ENCODE measurements at places on chromosomes 6 and 20.

GRCh38 chr6:131348572-131348971 lies 213.3 kb downstream of the AKAP7 start:
- DNase-seq, result no peak

- no peak for DNase-seq
Measured at GRCh38 chr6:38191418-38191817, 371.9 kb downstream of the ZFAND3 start.

GRCh38 chr6:5498579-5498899 lies 237.2 kb downstream of the FARS2 start:
- DNase-seq, result no peak

DNA sequence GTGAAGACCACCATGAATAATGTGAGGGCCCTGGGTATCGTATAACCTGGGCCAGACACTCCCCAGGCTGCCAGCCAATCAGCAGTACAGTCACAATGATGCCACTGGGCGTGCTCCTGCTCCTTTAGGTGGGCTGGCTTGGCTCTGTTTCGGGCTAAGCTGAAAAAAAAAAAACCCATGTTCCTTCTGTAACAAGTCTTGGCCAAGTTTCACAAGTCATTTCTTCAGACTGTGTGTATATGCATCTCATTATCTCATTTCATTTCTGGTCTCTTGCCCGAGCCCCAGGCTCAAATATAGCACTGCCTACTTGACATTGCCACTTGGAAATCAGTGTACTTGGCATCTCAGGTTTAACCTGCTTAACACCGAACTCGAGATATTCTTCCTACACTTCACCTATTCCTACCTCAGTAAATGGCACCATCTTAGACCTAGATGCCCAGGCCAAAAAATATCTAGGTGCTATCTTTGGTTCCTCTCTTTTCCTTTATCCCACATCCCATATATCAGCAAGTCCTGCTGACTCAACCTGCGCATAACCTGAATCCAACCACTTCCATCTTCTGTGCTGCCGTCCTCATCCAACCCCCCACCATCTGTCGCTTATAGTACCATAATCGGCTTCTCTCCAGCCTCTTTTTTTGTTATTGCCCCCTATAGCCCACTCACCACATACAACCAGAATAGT lies 1.8 kb downstream of the UQCC2 start:
- no peak for DNase-seq

DNA sequence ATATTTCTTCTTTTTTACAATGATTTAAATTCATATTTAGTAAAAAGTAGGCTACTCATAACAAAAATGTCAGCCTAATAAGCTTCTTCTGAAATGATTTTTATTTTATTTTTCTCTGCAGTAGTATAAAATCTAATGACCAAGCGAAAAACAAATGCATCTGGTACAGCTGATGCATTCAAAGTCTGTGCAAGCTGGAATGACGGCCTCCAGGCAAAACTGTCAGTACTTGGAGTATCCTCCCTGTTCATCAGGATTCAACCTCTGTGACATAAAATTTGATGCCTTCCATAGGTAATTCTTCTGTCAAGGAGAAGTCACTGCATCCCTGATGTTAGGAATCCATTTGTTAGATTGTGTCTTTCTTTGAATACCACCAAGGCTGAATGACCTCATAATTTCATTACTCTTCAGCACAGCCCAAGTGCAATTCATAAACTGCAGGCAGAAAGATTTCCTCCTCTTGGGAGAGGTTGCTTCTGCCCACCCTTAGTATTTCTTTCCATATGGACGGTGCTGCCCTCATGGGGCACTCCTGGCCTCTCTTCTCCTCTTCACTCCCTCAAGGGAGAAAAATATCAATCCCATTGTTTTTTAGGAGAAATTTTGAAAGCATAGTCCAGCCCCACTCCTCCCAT lies 146.4 kb upstream of the STXBP5 start:
- no peak for DNase-seq

DNA sequence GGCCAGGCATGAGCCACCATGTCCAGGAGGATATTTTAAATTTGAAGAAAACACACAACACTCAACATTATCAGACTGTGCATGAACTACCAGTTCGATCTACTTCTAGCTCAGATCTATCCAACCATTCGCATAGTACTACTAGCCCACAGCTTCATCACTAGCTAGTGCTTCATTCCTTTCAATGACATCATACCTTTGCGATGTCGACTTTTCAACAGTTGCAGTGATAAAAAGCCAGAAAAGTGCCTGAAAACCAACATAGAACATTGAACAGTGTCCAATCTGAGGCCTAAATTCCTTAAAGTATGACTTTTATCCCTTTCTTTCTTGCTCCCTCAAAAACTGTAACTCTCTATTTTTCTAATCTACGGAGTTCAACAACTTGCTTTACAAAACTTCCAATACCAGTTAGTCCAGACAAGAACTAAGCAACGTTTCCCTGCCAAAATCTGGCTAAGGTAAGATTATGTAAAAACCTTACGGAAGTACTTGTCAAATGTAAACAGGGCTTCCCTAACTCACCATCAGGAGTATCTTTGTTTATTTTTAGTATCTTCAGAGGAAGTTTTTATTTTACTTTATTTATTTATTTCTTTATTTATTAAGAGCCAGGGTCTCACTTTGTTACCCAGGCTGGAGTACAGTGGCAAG lies 434.0 kb upstream of the JARID2 start:
- peak; percentile 69 for DNase-seq

DNA sequence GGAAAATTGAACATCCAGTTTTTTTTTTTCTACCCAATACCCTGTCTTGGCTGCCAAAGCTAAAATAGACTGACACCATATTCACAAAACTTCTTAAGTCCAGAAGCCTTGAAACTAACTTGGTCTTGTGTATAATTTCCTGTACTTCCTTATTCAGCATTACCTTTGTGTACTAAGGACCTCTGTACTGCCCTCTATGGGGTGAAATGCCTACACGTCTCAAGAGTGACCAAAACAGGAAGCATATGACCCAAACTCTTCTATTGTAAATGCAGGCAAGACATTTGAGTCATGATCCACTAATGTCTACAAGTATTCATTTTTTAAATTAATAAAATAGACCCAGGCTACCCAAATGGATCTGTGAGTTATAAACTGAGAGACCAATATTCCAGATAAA lies 50.4 kb downstream of the HMGCLL1 start:
- peak; percentile 2 for DNase-seq

DNA sequence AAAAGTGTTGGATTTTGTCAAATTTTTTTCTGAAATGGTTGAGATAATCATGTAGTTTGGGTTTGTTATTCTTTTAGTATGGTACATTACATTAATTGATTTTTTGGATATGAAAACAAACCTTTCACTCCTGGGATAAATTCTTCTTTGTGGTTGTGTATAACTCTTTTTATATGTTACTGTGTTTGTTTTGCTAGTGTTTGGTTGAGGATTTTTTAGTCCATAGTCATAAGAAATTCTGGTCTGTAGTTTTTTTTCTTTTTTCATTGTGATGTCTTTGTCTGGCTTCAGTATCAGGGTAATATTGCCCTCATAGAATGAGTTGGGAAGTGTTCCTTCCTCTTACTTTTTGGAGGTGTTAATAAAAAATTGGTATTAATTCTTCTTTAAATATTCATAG lies 122.2 kb upstream of the ATXN1 start:
- no peak for DNase-seq

- no peak for DNase-seq
Measured at GRCh38 chr6:112254921-112255320, 554 bp upstream of the LAMA4 start.

DNA sequence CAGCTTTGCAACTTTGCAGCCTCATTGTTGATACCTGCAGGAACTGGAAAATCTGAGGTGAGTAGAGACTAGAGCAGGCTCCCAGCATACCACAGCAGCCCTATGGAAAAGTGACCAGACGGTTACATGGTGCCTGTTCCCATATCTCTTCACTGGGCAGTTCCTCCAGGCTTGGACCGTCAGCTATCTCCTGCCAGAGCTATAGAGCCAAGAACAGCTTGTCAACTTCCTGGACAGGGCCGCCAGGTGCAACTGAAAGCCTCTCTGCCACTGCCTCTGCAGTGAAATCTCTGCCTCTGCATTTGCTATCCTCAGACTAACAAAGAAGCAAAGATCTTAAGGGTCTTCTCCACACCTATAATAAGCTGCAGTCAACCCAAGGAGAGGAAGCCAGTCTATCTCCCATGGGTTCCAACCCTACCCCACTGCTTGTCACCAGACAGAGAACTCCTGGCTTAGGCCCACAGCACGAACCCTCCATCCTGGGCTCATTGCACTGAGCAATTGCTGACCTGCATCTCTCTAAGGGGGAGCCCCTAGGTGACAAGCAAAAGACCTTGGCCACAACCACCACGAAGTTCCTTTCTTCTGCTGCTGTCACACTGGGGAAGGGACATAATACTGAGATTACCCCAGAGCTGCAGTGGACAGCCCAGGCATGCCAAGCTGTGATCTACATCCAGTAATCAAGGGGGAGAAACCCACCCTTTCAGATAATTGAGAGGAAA lies 60.1 kb upstream of the KHDRBS2 start:
- no peak for DNase-seq

DNA sequence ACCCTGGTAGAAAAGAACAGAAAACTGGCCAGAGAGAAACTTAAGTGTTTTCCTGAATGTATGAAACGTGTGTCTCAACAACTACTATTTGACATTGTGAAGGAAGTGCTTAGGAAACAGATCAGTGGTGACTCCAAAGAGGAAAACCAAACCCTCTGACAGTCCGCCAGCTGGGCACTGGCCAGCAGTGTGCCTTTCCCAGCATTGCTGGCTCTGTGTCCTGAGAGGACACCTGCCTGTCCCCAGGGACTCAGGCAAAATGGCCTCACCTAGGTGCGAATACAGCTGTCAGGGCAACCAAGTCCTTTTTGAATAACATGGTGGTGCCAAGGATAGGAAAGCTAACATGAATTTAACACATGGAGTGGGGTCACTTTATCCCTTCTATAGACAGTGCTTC lies 72.5 kb downstream of the NDUFAF5 start:
- no peak for DNase-seq

- no peak for DNase-seq
Measured at GRCh38 chr6:149936743-149937142, 5.1 kb upstream of the ULBP2 start.
